Astrocyte (in vitro differentiated cells and primary cell): ENCODE measurements at places on chromosomes 2 and 18. TPM values are rescaled to one million over a fixed set of nuclear protein-coding genes. Genes with fewer than 3 reads are reported as not detected.

The SP140 gene
- 14.1 and 18.5 TPM in 2 replicates for total RNA-seq

The KLHL30 gene
- total RNA-seq: 0.53 and 0.59 TPM in 2 replicates

The C18orf63 gene
- total RNA-seq: not detected in 2 replicates

The ALPP gene
- 0.32 TPM in 1 of 2 replicates, not detected in the other for total RNA-seq

The SLC4A3 gene
- total RNA-seq: 10.9 and 11.2 TPM in 2 replicates

The AQP12B gene
- total RNA-seq: not detected in 2 replicates

The C2orf72 gene
- total RNA-seq: 0.84 and 1.0 TPM in 2 replicates
